ENCODE measurements at places on chromosomes 3 and 15. TPM values are rescaled to one million over a fixed set of nuclear protein-coding genes. Genes with fewer than 3 reads are reported as not detected.

Gene RBMS3
- total RNA-seq, result 77.1 TPM

Gene LTK
- 0.55 TPM for total RNA-seq

Gene ASTE1
- total RNA-seq, result 8.2 TPM

Gene HCLS1
- total RNA-seq, result 28.8 TPM

Gene IQCH
- 1.2 TPM for total RNA-seq

Gene PRSS50
- not detected for total RNA-seq

Gene DUOX2
- total RNA-seq, result under 0.01 TPM

Gene SMCO1
- total RNA-seq, result not detected

Gene SH3BP5
- 58.8 TPM for total RNA-seq

Gene LNP1
- total RNA-seq, result 12.9 TPM

Gene LRRC34
- total RNA-seq, result 5.8 TPM

Gene IRAK2
- 3.8 TPM for total RNA-seq

Gene GUCA1C
- not detected for total RNA-seq

Gene ZDHHC3
- total RNA-seq, result 41.5 TPM

Gene CAMK2N2
- total RNA-seq, result not detected

Gene ST8SIA2
- total RNA-seq, result not detected

Gene TRH
- total RNA-seq, result not detected

Gene GPR156
- not detected for total RNA-seq

Gene ARID3B
- 8.8 TPM for total RNA-seq

Gene KCTD6
- total RNA-seq, result 21.4 TPM

Gene TM4SF4
- total RNA-seq, result not detected

Gene GPR27
- 5.0 TPM for total RNA-seq

Gene IMPG2
- total RNA-seq, result 2.6 TPM

Gene ZNF662
- 25.4 TPM for total RNA-seq

Gene CDHR4
- not detected for total RNA-seq

Gene ARL14
- total RNA-seq, result not detected

Gene XIRP1
- not detected for total RNA-seq

Gene GABRG3
- total RNA-seq, result not detected

Gene ADIPOQ
- not detected for total RNA-seq

Gene CYP8B1
- not detected for total RNA-seq

Gene IL20RB
- total RNA-seq, result not detected

Gene GRAMD1C
- 10.3 TPM for total RNA-seq

Gene LRRN1
- total RNA-seq, result 3.0 TPM

Gene IQCF5
- not detected for total RNA-seq

Gene DUOXA2
- total RNA-seq, result not detected

Gene PCSK6
- 1.4 TPM for total RNA-seq

Gene WDR53
- total RNA-seq, result 0.26 TPM

Gene BCHE
- total RNA-seq, result 252 TPM

Gene CAPN3
- total RNA-seq, result 5.9 TPM

Gene MCF2L2
- total RNA-seq, result 1.8 TPM

Gene ZNF620
- total RNA-seq, result 5.9 TPM

Gene DNAJA4
- total RNA-seq, result 16.8 TPM

Gene NR1I2
- 0.21 TPM for total RNA-seq

Gene NANOGP8
- total RNA-seq, result not detected

Gene ZNF80
- total RNA-seq, result not detected

Gene RARB
- 11.9 TPM for total RNA-seq

Gene UBAP1L
- 16.0 TPM for total RNA-seq

Gene NLGN1
- total RNA-seq, result 44.8 TPM

Gene TRPM7
- 108 TPM for total RNA-seq

Gene MITF
- total RNA-seq, result 18.2 TPM

Gene GALNT15
- total RNA-seq, result 35.1 TPM

Gene FAM81A
- total RNA-seq, result not detected

Gene CCK
- not detected for total RNA-seq
